ENCODE measurements at places on chromosomes 7 and 10. TPM values are rescaled to one million over a fixed set of nuclear protein-coding genes. Genes with fewer than 3 reads are reported as not detected.

Gene CPEB3
- total RNA-seq: 0.55 TPM

Gene PALD1
- under 0.01 TPM for total RNA-seq

Gene EGR2
- 0.14 TPM for total RNA-seq

Gene CDHR3
- total RNA-seq: 3.8 TPM

Gene CALCR
- total RNA-seq: not detected

Gene ADAM22
- 0.37 TPM for total RNA-seq

Gene AKR1C8
- not detected for total RNA-seq

Gene HSPB1
- total RNA-seq: 19.9 TPM

Gene PITX3
- 0.18 TPM for total RNA-seq

Gene FGFR2
- total RNA-seq: 0.71 TPM

Gene CADPS2
- total RNA-seq: 16.4 TPM

Gene ATRNL1
- 0.18 TPM for total RNA-seq

Gene PNLIPRP2
- not detected for total RNA-seq

Gene GIMAP4
- 0.28 TPM for total RNA-seq

Gene NACAD
- total RNA-seq: 0.83 TPM

Gene SPDYE5
- total RNA-seq: not detected

Gene AS3MT
- total RNA-seq: 13.0 TPM

Gene COBL
- total RNA-seq: 0.09 TPM

Gene UNCX
- total RNA-seq: not detected

Gene CRHR2
- not detected for total RNA-seq

Gene PRPS1L1
- 0.09 TPM for total RNA-seq

Gene TSPAN33
- 1.3 TPM for total RNA-seq

Gene PILRA
- 0.28 TPM for total RNA-seq

Gene IGFBP1
- total RNA-seq: 0.14 TPM

Gene TMEM120A
- total RNA-seq: 38.6 TPM
